T-helper 1 cell (primary cell): ENCODE measurements at places on chromosomes 11 and 22.
A peak's percentile ranks its signal among the peaks of the same experiment; 100 is the strongest.

DNA sequence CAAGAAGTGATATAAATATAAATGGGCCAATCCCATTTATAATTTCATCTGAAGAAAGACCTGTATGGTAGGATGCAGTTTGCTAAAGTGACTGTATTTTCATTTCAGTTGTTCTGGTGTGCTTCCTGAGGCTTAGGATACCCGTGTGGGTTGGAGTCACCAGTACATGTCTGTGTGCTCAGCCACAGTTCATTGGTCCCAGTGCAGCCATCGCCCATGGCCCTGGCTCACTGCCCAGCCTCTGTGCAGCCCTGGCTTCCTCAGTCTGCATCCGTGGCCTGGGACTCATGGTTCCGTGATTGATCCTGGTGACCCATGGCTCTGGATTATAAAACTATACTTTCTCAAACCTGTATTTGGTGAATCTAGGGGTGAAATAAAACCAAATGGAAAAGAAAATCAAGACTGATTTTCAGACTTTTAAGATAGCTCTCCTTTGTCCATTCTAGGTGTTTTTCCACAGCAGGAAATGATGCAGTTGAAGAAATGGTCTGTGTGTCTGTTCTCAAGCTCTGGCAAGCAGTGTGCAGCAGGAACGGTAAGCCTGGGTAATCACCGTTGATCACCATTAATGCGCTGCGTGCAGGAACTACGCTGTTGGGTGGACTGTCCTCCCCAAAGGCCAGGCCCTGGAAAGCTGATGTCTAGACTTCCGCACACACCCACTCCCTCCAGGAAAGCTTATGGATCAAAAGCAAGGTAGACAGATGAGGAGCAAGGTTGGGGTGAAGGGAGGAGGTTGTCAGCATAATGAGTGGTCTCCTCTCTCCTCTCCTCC lies 27.2 kb downstream of the TTC12 start:
- no peak for DNase-seq

GRCh38 chr22:22213231-22213630 lies 31.4 kb upstream of the VPREB1 start:
- no peak for DNase-seq

- DNase-seq, result no peak
Measured at GRCh38 chr11:118306556-118306955, 2.0 kb downstream of the CD3E start.

- no peak for DNase-seq
Measured at GRCh38 chr11:452203-452744, 2.2 kb downstream of the PTDSS2 start.

GRCh38 chr11:104327861-104328511 lies 164.0 kb upstream of the PDGFD start:
- DNase-seq, result no peak

DNA sequence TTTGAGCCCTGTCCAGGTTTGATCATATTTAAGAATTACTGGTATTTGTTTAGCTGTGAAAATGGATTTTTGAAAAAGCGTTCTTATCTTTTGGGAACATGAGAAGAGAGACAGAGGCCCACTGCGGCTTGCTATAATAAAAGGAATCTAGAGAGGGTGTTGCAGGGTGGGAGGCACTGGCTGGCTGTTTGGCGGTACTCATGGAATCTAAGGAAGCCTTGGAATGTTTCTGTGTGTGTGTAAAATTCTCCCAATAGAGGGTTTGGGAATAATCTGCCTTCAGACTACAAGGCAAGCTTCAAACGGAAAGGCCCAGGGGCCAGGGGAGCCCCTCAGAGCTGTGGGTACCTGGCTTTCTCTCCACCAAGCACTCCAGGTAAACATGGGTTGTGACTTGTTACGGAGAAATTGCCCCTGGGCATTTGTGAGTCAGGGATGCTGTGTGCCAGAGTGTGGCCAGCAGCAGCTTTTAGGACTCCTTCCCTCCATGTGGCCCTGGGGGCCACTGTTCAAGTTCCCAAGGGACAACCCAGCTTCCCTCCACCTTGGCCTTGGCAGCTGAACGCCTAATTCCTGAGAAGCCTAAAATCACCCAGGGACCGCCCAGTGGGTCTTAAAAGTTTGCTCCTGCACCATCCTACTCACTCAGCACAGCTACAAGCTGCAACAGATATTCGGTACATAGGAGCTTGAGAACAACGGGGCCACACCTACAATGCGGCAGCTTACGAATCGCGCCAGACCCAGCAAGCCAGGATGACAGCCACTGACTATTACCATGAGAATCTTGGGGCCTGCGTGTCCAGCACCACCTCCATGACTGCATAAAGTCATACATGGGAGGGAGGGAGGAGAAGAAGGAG lies 14.1 kb upstream of the SYT8 start:
- DNase-seq, result no peak

DNA sequence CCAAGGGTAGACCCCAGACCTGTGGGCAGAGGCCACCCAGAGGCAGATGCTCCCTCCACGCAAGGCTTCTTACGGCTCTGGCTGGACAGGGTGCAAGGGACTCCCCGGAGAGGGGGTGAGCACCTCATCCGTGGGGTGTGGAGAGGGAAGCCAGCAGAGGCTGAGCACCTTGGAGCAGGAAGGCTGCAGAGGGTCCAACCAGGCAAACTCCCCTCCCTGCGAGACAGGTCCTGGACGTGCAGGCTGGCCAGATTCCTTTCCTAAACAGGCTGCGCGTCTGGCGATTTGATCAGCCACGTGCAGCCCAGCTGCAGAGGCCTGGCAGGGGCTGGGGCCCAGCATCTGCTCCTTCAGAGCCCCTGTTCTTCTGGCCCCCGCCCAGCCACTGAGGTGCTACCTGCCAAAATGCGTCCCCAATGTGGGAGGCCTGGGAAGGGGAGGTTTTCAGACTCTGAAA lies 49.3 kb downstream of the WNT11 start:
- DNase-seq, result no peak

GRCh38 chr22:25060522-25061071 lies 108.1 kb downstream of the KIAA1671 start:
- DNase-seq, result no peak

GRCh38 chr11:107648242-107648641 lies 57.3 kb downstream of the ELMOD1 start:
- no peak for DNase-seq

DNA sequence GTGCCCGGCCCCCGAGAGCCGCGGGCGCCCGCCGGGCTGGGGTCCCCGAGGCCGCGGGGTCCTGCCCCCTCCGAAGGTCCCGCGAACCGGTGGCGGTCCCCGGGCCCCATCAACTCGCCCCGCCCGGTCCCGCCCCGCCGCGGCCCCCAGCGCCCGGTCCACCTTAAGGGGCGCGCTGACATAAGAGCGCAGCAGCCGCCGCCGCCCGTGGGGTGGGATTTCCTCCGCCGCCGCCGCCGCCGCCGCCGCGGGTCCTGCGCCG lies at the start of gene ZDHHC8:
Gene ZDHHC8, plus strand, starts transcription at position 208 of the 262 bp plus-strand sequence. CDS start 144 bp downstream, outside the sequence.
- DNase-seq, result peak; percentile 41

DNA sequence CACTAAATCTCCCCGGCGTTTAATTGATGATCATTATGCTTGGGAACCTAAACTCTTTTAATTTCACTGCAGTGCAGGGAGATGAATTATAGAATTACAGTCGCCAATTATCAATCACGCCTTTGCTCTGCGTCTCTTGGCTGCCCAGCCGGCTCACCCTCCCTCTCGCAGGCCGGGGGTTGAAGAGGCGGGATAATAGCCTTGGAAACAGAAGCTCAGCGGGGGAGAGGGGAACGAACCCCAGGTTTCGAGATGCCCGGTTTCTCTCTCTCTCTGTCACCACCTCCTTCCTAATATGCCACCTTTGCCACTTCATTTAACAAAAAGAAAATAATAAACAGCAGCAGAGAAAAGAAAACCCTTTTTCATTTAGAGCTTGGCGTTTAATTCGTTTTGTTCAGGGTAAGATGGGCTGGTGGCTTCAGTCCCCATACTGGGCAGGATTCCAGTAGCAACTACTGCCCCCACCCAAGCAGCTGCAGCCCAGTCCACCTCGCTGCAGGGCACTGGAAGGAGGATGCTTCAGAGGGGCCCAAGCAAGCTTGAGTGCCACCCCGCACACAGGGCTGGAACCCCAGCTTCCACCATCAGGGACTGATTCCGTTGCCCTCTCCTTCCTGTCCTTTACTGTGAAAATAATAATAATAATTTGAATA lies 271.7 kb downstream of the BUD13 start:
- no peak for DNase-seq

DNA sequence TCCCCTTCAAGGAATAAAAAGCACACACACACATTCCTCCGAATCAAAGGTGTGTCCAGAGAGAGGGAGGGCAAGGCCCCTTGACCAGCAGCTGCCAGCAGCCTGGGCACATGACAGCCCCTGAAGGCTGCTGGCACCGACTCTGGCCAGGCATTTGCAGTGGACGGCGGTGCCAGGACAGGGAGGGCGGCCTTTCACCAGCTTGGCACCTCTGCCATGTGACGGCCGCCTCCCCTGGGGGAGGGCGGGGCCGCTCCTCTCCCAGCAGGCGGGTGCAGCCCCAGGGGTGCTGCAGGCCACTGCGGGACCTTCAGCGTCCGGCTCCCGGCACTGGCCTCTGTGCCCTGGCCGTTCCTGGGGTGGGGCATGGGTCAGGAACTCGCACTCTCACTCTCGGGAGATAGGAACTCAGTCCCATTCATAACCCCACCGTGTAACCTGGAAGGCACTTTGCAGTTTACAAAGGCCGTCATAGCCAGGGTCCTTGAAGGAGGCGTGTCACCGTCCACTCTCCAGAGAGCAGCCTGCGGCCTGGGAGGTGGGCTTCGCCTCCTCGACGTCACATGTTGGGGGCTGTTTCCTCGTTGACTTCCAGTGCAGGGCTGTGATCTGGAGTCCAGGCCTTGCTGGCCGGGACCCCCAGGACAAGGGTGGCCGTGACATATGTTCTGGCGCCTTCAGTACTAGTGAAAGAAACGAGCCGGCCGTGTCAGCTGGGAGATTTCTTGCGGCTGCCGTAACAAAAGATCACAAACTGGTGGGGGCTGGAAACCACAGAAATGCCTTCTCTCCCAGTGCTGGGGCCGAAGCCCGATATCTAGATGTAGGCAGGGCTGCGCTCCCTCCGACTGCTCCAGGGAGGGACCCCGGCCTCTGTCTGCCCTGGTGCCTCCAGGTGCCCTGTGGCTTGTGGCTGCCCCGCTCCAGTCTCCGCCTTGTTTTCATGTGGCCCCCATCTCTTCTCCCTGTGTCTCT lies 39.9 kb upstream of the SMIM38 start:
- DNase-seq, result no peak

GRCh38 chr11:2097356-2097997 lies 41.7 kb downstream of the IGF2 start:
- no peak for DNase-seq

DNA sequence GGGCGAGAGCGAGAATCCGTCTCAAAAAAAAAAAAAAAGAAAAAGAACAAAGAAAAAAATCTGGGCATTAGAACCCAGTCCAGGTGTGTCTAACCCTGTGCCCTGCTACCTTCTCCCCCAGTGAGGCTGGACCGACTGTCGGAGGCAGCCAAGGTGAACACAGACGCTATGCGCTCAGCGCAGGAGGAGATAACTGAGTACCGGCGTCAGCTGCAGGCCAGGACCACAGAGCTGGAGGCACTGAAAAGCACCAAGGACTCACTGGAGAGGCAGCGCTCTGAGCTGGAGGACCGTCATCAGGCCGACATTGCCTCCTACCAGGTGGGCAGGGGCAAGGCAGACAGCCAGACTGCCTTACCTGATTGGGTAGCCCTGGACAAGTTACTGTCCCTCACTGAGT lies 3.2 kb downstream of the NEFH start:
- DNase-seq, result no peak

DNA sequence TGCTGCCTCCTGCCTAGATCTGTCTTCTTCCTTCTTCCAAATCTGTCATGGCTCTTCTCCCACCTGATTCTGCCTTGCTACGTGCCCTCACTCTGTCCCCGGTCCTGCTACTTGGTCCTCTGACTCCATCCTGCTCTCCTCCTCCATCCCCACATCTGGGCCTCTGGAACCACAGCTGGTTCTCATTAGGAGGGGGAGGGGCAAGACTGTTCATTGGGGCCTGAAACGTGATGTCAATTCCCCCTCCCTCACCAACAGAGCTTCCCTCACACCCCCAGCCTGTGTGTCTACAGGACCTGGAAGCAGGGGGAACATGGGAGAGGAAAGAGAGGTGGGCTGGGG lies 9.1 kb downstream of the DCHS1 start:
- DNase-seq, result no peak

GRCh38 chr11:45886816-45887520 lies 1.5 kb downstream of the MAPK8IP1 start:
- no peak for DNase-seq

DNA sequence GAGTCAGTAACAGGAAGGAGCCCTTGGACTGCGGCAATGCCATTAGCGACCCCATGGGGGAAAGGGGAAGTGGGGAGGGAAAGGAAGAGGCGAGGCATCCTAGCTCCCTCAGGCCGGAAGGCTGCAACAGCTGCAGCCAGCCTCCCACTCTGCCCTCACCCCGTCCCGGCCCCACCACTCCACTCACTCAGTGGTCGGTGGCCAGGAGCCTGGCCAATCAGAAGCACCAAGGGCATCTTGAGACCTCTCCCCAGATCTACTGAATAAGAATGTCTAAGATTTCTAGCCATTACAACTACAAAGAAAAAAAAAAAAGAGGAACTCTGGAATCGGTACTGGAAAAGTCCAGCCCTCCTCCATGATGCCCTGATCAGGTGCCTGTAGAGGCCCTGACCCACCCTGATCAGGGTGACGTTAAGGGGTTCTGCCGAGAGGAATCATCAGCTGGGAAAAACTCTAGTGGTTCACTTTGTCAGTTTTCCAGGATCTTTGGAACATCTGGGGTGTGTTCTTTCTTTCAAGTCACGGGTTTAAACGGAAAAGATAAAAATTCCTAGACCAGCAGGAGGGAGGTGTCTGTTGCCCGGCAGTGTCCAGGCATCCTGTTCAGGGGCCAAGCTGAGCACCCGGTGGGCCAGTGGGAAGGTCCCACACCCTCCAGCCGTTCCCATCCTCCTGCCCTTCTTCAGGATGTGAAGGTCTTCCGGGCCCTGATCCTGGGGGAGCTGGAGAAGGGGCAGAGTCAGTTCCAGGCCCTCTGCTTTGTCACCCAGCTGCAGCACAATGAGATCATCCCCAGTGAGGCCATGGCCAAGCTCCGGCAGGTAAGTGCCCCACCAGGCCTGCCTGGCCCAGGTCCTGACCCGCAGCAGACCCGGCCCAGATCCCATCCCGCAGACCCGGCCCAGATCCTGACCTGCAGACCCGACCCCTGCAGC lies 14.4 kb downstream of the OAF start:
- no peak for DNase-seq

DNA sequence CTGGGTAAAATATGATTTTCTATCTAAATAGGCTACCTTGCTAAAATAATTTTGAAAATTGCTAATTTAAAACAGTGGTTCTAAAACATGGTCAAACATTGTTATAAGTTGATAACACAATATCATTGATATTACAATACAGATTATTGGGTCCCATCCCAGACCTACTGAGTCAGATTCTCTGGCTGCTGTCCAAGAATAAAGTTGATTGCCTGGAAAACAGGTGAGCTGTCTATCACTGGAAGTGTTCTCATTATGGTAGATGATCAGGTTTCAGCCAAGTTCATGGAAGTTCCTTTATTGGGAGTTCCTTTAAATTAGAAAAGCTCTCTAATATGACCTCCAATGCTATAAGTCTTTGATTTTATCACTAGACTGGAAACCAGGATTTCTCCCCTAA lies 52.3 kb downstream of the SC5D start:
- DNase-seq, result no peak

GRCh38 chr11:36006556-36006955 lies 62.7 kb downstream of the LDLRAD3 start:
- DNase-seq, result no peak
